ENCODE measurements at places on chromosomes 11 and 22. TPM values are rescaled to one million over a fixed set of nuclear protein-coding genes. Genes with fewer than 3 reads are reported as not detected.

The RPS6KB2 gene
- total RNA-seq, result 28.0 TPM

The GSTT2 gene
- total RNA-seq, result not detected

The BAIAP2L2 gene
- 1.3 TPM for total RNA-seq

The CASP12 gene
- 7.9 TPM for total RNA-seq

The TLCD5 gene
- 6.9 TPM for total RNA-seq

The MMP12 gene
- total RNA-seq, result not detected

The RAB38 gene
- 14.8 TPM for total RNA-seq

The SMTNL1 gene
- total RNA-seq, result not detected

The FXYD2 gene
- total RNA-seq, result 1.3 TPM
